ENCODE measurements at places on chromosomes 2 and 18.

- no peak for DNase-seq
These were observed 287.9 kb upstream of the EPAS1 start for GRCh38 chr2:46009315-46009714.

GRCh38 chr2:20322527-20323300, 27.9 kb downstream of the PUM2 start:
- no peak for DNase-seq

DNA sequence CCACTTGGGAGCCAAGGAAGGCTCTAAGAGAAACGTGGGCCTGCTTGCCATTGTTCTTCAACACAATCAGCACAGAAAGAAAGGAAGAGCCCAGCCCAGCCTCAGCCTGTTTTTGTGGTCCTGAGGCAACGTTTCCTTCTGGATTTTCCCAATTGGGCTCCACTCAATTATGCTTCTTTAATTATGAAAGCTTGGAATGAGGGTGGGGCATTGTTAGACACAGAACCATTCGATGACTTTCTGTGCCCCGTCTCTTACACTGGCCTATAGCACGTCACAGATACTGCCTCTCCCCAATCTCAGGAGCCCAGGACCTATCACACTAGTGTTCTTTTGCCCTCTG, 207.4 kb downstream of the ZFP36L2 start:
- no peak for DNase-seq

DNA sequence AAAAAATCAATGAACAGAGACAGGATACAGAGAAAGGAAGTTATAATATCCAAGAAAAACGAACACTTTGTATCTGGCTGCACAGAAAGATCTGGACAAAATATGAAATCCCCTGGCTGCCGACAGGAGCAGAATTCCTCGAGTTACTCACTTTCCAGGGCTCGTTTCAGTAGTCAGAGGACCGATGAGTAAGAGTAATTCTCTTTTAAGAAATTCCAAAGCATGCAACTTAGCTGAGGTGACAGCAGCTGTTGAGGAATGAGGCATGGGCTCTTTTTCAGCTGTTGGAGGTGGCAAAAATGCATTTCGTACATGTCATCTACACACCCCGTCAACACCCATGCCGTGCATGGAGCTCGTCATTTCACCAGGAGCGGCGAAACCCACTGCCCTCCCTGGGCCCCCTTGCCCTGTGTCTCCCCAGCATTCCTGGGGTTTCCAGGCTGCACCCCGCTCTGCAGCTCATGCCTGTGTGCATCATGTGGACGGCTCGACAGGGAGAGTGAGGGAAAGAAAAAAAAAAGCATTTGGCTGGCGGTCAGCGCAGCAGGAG, 210.8 kb upstream of the SMIM21 start:
- DNase-seq, result no peak

- no peak for DNase-seq
These were observed 43.7 kb downstream of the PAX3 start for GRCh38 chr2:222255090-222255489.

- DNase-seq, result no peak
These were observed 8.9 kb downstream of the PDCL3 start for GRCh38 chr2:100571668-100572067.

All from T follicular helper cell (primary cell).